ENCODE measurements at places on chromosomes 3 and 15.

GRCh38 chr15:82158811-82159210, 103.7 kb downstream of the EFL1 start:
- no peak for DNase-seq

GRCh38 chr3:142724682-142725356, 985 bp downstream of the TRPC1 start:
- no peak for DNase-seq

GRCh38 chr3:70855149-70855548, 542.7 kb upstream of the MDFIC2 start:
- no peak for DNase-seq

DNA sequence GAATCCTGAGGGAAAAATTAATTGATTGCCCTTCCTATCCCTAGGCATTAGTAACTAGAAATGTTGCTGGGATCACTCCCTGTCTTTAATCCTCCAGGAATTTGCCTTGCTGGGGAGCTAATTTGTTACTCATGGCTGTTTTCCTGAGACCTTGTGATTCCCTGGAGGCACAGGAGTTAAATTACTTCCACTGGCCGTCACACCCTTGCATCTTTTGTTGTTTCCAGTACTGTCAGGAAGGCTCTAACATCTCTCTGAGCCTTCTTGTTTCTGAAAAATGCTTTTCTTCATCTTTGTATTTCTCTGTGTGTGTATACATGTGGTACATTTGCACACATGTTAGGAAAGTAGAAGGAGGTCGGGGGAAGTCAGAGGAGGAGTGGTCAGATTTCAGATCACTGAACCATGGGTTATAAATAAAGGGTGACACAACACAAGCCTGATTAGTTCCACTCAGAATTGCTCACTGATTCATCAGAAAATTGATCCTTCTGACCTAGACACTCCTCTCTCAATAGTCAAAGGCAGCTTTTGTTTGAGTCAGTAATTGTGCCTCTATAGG, 23.5 kb upstream of the LRRFIP2 start:
- DNase-seq: no peak

DNA sequence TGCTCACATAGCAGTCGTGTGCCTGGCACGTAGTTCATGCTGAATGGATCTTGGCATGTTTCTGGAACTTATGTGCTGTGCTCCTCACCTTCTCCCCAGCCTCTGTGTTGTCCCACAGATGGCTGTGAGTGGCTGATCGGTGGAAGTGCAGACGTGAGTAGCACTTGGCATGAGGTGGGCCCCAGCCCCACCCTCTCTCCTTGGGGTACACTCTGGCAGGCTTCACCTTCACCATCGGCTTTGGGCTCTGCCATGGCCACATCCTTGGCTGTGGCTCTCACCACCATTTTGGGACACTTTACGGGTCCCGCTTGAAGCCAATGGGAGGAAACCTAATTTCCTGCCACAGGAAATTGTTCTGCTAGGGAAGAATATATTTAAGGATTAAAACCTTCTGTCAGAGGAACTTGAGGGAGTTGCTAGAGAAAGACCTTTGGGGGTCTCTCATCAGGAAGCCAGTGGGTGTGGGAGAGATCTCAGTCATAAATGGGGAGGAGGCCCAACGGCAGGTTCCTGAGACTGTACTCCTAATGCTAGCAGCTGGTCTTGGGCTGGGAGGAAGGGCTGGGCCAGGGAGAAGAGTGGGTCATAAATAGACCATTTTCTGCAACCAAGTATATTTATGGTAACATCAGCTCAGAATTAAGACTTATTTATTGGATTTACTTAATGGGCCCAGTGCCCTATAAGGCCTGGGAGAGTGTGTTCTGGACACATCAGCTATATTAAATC, 92.3 kb downstream of the SMAD3 start:
- DNase-seq: no peak

DNA sequence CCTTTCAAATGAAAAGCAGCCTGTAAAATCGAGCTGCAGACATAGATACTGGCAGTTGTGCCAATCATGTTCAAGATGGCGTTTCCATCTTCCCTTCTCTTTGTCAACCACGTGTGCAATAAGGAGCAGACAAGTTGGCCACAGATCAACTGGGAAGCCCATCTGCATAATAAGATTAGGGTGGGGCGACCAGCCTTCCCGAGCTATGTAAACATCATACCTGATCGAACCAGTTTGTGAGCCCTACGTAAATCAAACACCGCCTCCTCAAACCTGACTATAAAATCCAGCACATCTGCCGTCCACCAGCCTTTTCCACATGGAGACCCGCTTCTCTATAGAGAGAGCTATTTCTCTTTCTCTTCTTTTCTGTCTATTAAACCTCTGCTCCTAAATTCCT, 37.2 kb downstream of the TRIM42 start:
- no peak for DNase-seq

GRCh38 chr15:75107516-75107907, 84.1 kb downstream of the PPCDC start:
- no peak for DNase-seq

DNA sequence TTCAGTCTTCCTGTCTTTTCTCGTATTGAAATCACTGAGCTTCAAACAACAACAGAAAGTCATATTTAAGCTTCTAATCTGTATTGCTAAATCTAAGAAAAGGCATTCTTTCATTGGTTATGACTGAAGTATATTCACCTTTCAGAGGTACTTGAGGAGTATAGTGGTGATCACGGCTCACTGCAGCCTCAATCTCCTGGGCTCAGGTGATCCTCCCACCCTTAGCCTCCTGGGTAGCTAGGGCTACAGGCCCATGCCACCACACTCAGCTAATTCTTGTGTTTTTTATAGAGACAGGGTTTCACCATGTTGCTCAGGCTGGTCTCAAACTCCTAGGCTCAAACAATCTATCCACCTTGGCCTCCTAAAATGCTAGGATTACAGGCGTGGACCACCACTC, 38.7 kb downstream of the WDR49 start:
- DNase-seq: no peak

GRCh38 chr15:92142242-92143232, 251.1 kb upstream of the ST8SIA2 start:
- DNase-seq: no peak

DNA sequence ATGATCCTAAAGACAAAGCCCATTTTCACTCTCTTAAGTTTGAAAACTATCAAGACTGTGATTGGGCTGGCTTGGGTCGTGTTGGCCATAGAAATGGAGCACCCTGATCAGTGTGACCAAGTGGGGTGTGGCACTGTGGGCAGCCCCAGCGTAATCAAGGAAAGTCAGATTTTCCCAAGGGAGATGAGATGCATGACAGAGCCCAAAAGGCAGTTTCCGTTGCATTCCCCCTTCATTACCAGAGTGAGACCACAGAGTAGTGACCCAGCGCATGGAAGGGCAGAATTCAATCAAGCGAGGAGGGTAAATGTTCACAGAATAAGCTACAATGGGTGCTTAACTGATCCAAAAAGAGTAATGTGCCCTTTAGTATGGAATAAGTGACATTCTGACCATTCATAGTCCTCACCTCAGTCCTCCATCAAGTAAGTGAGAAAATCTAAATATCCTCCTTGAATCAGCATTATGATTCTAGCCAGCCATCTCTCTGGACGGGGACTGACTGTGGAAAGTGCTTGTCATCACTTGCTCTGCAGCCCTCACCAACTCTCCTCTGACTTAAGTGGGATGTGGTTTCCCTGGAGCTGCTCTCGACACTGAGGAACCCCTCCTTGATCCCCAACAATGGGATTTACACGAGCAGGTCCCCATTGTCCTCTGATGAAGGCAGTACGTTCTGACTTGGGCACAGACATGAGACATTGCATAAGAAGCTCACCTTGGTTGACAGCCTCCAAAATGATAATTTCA, 430.5 kb downstream of the OCA2 start:
- no peak for DNase-seq

GRCh38 chr3:81218023-81218422, 543.4 kb downstream of the GBE1 start:
- no peak for DNase-seq

- no peak for DNase-seq
Observed at GRCh38 chr3:134258761-134259347, 8.2 kb upstream of the RYK start.

DNA sequence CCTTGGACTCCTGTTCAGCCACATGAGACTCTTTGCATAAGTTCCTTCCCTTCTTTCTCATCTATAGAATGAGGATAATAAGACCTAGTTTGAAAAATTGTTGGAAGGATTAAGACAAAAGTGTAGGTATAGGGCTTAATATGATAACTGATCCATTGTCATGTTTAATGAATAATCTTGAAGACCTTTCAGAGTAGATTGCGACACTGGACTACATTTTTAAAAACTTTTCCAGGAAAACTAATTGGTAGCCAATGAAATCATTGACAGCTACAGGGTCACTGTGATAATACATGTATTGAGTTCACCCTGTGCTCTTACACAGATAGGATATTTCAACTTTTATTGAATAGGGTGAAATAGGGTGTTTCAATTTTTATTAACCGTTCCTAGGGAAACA, 78.5 kb upstream of the FBN1 start:
- DNase-seq: no peak

DNA sequence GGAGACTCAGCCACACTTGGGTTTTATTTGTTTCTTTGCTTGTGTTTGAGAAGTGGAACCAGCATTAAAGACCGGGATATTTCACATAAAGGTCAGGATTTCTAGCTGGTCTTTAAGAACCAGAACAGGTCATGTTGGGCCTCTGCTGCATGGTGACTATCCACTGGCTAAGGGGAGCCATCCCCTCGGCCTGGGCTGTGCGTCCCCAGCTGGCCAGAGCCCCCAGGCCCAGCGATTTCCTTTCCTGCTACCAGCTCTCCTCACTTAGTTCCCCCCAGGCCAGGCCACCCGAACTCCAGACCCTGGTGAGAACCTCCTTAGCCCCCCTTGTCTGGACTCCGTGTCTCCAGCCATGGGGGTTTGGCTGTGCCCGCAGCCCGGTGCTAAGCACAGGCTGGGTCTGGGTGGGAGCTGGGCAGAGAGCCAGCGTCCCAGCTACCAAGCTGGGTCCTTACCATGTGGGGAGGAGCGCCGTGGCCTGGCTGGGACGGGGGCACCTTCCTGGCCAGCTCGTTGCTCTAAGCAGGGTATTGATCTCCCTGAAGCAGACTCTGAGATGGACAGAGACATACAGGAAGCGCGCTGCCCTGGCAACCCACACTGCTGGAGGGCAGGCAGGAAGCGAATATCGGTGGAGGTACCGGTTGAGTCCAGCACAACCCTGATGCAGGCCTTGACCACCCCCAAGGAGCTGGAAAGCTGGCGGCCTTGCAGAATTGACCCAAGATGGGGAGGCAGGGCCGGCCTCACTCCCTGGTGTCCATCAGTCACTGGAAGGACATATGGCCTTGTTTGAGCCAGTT, 49.4 kb downstream of the KLF15 start:
- no peak for DNase-seq

- DNase-seq: no peak
Observed at GRCh38 chr3:36540888-36541518, 160.7 kb downstream of the STAC start.

GRCh38 chr3:63051920-63052319, 176.7 kb upstream of the CADPS start:
- DNase-seq: no peak

DNA sequence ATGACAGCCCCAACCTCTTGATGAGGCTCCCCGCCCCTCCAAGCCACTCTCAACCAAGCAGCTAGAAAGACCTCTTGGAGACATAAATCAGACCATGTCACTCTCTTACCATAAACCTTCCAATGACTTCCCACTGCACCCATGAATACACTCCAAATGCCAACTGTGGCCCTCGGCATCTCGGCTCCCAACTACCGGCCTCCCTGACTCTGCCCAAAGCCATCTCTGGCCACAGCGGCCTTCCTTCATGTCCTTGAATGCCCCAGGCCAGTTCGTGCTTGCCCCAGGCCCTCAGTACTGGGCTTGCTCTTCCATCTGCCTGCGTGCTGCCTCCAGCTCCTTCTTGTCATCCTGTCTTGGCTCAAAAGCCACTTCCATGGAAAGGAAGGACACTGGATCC, 32.0 kb downstream of the HCN4 start:
- no peak for DNase-seq

DNA sequence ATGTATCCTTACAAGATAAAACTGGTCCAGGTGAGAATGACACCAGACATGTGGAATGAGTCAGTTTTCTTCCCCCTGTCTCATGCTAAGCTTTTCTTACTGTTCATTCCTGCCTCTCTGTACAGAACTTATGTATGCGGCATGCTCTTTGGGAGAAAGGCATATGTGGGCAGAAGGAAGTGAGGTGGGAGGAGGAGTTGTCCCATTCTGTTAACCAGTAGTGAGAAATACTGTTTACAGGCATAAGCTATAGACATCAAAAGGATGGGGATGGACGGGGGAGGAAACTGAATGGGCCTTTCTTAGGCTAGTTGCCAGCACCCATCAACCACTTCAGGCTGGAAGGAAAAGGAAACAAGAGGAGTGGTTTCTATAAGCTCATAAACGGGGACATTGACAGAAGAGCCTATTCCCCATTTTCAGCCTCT, 143.6 kb upstream of the BHLHE40 start:
- DNase-seq: no peak

- DNase-seq: no peak
Observed at GRCh38 chr3:26963361-26963743, 340.8 kb downstream of the LRRC3B start.

DNA sequence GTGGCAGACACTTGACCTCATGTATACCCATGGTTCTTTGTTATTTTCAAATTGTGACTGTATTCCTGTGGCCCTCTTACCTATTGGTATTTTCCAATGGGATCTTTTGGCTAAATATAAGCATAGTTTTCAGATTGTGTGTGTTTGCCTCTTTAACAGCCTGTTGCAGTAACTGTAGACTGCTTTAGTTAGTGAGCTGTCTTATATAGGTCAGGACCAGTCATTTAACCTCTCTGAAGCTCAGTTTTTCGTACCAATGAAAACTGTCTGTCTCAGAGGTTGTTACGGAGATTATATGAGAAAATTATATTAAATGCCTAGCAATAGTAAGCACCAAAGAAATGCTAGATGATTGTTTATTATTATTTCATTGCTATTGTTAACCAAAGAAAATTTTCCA, 29.3 kb upstream of the CAPN3 start:
- DNase-seq: no peak

DNA sequence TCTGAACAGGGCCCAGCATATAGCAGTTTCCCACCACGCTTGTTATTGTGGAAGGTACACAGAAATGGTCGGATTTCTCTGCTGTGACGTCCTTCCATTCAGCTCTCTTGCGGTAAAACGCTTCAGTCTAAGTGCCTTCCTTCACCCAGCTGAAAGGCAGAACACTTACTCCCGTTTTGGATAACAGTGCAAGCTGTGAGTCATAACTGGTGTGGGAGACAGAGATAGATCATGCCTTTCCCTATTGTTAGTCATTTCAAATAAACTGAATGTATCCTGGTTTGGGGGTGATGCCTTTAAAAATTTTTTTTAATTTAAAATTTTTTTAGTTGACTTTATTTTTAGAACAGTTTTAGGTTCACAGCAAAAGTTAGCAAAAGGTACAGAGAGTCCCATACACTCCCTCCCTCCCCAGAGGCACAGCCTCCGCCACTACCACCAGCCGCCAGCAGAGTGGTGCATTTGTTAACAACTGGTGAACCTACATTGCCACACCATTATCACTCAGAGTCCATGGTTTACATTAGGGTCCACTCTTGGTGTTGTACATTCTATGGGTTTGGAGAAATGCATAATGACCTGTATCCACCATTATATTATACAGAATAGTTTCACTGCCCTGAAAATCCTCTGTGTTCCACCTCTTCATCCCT, 94.9 kb upstream of the NSMCE3 start:
- no peak for DNase-seq

GRCh38 chr15:57403566-57404325, 27.4 kb downstream of the CGNL1 start:
- no peak for DNase-seq
